CD4-positive, alpha-beta T cell (primary cell): ENCODE measurements at places on chromosomes 13 and 19.

GRCh38 chr13:31937436-31937835 lies 94.1 kb upstream of the FRY start:
- no peak for DNase-seq

DNA sequence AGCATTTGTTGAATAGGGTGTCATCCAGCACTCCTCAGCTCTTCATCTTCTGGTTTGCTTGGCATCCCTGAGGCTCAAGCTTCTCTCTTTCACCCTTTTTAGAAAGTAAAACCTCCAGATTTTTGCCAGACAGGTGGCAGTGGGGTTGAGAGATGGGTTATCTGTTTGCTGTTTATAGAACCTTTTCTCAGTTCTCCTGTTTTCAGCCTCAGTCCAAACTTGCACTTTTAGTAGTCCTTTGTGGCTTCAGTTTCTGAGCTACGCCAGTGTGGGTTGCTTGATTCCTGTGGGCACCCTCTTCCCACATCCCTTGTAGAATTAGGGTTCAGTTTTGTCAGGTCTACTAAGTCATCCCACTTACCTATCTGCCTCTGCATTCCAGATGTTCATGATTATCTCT lies 147.9 kb downstream of the PAN3 start:
- no peak for DNase-seq

DNA sequence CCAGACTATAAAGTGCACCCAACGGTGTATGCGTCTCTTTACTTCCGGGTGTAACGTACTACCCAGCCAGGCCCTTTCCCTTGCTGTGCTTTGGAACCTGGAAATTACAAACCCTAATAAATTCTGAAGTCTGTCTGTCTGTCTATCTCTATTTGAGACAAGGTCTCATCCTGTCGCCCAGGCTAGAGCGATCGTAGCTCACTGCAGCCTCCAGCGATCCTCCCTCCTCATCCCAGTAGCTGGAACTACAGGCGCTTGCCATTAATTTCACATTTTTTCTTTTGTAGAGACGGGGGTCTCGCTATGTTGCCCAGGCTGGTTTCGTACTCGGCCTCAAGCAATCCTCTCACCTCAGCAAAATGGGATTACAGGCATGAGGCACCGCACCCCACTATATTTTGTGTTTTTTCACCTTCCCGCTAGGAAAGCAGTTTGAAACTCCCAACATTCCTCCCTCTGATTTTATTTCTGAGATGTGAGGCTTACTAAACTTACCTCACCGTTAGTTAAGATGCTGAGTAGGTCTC lies 469 bp upstream of the RNF6 start:
- no peak for DNase-seq

DNA sequence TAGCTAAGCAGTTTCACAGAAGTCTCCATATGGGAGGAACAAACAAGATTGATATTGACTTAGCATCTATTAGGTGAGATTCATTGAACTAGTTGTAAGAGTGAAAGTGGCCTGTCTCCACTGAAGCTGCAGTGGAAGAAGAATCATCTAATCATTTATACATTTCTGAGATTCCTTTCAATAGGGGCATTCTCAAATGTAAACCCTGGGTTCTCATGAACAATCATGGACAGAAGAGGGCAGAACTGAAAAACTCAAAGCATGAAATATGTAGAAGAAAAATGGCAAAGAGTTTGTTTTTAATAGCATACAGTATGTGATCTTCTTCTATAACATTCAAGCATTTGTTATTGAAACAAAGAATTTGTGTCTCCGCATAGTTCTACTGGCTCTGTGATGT lies 17.6 kb upstream of the POSTN start:
- no peak for DNase-seq

DNA sequence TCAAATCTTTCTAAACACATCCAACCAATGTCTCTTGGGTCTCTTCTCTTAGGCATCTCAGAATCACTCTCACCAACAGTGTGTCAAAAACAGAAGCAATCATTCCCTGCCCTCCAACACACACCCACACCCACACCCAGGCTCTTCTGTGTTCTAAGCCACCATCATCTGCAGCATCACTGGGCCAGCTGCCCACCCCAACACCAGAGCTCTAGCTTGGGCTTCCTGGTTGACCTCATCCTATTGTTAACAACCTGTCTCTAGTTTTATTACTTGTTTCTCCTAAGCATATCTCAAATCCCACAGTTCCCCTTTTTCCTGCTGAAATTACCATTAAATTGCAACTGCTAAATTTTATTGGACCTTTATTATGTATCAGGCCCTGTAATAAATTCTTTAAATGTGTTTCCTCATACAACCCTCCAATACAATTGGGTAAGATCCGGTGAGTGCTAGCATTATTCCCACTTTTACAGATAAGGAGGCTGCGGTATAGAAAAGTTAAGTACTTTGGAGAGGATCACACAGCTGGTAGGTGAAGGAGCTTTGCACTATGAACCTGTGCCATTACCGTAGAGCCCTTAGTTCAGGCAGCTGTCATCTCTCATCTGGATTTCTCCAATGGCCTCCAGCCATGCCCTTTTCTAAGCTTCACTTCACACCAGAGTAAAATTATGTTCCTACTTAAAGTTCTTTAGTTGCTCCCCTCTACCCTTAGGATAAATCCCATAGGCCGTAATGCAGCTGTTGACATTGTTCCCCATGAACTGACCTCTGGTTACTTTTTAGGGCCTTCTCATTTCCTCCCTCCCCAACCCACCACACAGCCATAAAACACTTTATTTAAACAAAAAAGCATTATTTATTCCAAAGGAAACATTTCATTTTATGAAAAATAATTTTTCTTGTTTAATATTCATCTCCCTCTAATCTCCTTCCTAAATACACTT lies 227.7 kb downstream of the B3GLCT start:
- DNase-seq: no peak

DNA sequence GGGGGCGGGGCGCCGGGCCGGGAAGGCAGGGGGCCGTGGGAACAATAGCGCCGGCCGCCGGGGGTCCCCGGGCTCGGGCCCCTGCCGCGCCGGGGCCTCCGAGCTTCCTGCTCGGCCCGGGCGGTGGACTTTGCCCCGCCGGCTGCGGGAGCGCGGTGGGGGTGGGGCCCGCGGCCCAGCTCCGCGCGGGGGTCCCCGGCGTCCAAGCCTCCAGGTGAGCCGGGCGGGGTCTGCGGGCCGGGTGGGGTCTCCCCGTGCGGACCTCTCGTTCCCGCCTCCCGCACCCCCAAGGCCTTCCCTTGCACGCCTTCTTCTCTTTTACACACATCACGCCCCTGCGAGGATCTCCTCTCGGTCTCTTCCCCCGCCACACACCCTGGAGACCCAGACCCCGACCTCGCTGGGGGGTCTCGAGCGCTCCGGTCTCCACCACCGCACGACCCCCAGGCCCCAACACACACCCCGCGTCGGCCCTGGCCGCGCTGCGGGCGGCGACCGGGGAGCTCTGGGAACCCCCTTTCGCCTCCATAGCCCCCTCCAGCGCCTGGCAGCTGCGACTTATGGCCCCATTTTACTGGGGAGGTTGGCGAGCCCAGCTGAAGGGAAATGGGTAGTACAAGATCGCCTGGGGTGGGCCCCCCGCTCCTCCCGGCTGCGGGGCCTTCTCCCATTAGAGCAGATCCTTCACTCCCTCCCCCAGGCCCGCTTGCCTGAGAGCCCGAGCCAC lies 711 bp downstream of the CAMSAP3 start:
- no peak for DNase-seq

DNA sequence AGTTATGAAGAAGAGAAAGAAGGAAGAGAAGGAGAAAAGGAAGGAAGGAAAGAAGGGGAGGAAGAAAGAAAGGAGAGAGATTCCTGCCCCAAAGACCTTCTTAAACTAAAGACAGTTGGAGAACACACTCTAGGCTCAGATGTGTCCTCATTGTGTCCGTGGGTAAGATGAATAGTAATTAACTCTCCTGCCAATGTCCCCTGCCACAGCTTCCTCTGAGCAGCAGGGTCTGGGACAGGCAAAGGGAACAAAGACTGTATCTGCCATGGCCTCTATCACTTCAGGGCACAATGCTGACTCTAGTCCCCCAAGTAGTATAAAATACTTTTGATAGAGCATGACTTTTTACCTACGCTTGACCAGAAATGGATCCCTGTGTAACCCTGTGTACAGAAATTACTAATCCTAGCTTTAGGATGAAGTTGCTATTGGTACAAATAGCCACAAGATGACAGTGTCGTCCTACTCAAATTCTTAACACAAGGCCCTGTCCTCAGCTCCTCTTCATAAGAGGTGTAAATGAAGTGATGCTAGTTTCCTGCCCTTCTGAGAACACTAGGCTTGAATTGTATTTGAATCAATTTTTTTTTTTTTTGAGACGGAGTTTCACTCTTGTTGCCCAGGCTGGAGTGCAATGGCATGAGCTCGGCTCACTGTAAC lies 186.2 kb upstream of the GPR12 start:
- DNase-seq: no peak

- no peak for DNase-seq
Observed at GRCh38 chr19:28485292-28485691, 727.7 kb downstream of the UQCRFS1 start.

GRCh38 chr13:110250258-110250891 lies 56.6 kb downstream of the COL4A1 start:
- DNase-seq: no peak

GRCh38 chr19:52101866-52102562 lies 6.4 kb upstream of the ZNF841 start:
- no peak for DNase-seq

GRCh38 chr13:114230575-114230974 lies 4.1 kb upstream of the CDC16 start:
- no peak for DNase-seq

- DNase-seq: no peak
Observed at GRCh38 chr19:19230999-19231398, 19.2 kb downstream of the NCAN start.

DNA sequence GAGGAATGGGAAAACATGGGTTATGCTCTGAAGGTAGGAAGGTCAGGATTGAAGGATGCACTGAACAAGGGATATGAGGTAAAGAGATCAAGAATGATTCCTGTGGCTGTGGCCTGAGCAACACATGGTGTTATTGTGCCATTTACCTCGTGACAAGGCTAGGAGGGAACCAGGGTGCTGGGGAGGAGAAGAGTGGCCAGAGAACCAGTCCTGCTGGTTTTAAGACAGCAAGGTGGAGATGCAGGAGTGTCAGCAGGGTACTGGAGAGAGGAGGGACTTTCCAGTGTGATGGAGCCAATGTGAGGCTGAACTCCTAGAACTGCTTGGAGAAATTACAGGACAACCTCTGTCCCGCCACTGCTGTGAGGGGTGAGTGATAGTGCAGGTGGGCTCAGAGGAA lies 282.4 kb downstream of the MYO16 start:
- DNase-seq: no peak

- DNase-seq: no peak
Observed at GRCh38 chr13:78997902-78998629, 339.1 kb upstream of the OBI1 start.

- DNase-seq: no peak
Observed at GRCh38 chr13:52147225-52147624, 12.2 kb downstream of the NEK3 start.

- no peak for DNase-seq
Observed at GRCh38 chr13:25868490-25868889, 183.3 kb downstream of the SHISA2 start.
